ENCODE measurements at places on chromosomes 6 and 20.

GRCh38 chr6:5673019-5673790 is 333.5 kb downstream of the NRN1 start:
- no peak for DNase-seq

DNA sequence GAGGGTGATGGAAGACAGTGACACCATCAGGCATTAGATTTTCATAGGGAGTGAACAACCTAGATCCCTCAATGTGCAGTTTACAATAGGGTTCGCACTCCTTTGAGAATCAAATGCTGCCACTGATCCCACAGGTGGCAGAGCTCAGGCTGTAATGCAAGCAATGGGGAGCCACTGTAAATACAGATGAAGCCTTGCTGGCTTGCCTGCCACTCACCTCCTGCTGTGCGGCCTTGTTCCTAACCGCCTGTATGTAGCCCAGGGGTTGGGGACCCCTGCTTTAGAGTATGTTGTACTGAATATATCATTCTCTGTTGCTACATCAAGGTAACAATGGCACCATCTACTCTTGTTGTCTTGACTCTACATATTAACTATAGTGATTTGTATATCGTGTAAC is 37.1 kb downstream of the TPD52L1 start:
- DNase-seq = no peak

DNA sequence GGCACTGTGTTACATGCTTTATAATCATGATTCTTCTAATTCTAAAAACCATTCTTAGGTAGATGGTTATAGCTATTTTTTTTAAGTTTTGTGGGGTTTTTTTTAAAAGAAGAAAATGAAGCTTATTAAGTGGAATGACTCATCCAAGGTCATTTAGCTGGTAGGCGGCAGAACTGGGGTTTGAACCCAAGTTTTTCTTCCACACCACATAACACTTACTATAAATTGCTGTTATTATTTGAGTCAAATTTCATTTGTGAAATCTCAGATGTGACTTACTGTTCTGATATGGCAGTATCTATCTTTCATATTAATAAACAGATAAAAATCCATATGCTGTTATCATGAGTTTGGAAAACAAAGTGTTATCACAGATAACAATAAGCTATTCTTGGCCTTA is 10.4 kb upstream of the COL10A1 start:
- DNase-seq = no peak

GRCh38 chr20:35953387-35954199 is 709 bp downstream of the SCAND1 start:
- no peak for DNase-seq

- no peak for DNase-seq
These were observed 2.1 kb downstream of the APOBEC2 start for GRCh38 chr6:41055149-41055548.

GRCh38 chr6:107230024-107230423 is 114.7 kb upstream of the BEND3 start:
- DNase-seq = no peak

DNA sequence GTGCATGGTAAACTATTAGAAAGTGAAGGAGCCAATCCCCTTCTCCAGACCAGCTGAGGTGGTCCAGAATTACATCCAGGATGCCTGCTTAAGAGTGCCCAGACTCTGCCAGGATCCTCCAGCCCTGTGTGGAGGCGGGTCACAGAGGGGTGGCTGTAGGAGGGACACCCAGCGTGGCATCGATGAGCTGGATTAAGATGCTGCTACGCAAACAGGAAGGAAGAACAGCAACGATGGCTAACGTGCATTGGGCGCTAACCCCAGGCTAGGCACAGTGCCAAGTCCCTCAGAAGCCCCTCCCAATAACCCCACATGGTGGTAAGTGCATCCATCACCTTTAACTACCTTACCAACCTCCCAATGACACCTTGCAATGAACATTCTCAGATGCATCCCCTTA is 63.9 kb upstream of the MRPS10 start:
- DNase-seq = no peak

Data from stromal cell of bone marrow (primary cell).